HL-60 (cell line): ENCODE measurements at places on chromosomes 5 and 9.

GRCh38 chr9:33906769-33907168, 89.8 kb downstream of the UBE2R2 start:
- no peak for DNase-seq

DNA sequence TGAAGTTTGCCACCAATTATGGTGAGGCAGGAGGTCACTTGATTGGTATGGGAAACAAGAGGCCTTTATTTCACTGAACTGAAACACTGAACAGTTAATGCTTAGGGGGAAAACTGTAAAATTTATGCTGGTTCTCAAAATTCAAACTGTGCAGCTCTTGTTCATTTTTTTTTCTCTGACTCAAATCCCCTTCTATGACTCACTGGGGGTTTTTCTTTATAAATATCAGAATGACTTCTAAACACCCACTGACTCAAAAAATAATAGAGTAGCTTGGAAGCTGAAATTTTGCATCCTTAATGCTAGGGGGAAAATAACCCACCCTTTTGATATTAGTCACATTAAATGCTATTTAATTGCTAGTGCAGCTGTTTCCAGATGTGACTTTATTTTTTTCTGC, 24.1 kb upstream of the OTP start:
- no peak for DNase-seq

DNA sequence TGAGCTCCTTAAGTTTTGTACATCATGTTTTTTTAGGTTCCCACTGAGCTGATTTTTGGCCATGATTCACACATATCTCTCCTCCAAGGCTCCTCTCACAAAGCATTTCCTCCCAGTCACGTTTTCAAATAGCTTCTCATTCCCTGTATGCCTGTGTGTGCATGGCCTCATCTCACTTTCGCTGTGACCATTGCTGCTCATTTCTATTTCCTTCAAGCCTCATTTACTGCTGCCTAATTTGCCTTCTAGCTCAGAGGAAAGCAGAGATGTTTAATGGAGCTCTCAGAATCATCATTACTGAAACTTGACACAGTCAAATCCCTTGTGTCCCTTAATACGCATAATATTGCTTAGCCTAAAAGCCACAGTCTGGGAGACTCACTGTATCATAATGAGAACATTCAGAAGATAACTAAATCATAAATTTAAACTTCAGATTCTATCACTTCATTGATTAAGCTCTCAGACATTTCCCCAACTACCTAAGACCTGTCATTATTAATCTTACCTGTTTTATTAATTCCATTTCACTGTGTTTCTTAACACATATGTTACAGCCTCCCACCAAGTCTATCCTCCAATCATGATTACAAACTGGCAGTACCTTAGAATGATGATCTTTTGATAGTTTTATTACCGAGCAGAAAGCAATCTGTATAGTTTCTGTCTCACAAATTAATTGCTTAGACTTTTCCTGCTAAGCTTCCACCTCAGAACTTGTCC, 278.3 kb upstream of the PTGER4 start:
- DNase-seq, result no peak

DNA sequence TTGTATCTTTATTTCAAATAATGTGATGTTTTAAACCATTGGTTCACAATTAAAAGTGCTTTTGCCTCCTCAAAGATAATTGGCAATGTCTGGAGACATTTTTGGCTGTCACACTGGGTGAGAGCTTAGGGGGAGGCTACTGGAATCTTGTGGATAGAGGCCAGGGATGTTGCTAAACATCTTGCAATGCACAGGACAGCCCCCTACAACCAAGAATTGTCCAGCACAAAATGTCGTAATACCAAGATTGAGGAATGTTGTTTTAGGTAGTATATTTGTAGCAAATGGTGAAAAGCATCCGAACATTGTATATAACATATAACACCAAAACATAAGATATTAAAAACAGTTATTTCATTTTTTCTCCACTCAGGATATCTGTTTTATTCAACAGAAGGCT, 99.8 kb downstream of the SLC44A1 start:
- no peak for DNase-seq

DNA sequence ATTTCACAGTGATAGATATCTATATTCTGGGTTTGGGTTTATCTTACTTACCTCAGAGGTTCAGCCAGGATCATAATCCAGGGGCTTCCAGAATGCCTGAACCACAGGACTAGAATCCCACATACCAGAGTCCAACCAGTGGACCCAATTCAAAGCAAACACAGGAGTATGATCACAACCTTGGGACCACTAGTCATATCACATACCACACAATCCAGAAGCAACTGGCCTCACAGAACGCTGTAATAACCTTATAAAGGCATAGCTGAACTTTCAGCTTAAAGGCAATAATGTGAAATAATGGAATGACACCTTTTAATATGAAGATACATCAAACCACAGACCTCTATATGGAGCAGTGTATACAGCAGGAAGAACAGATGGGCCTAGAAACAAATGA, 25.3 kb downstream of the RAPGEF6 start:
- no peak for DNase-seq

DNA sequence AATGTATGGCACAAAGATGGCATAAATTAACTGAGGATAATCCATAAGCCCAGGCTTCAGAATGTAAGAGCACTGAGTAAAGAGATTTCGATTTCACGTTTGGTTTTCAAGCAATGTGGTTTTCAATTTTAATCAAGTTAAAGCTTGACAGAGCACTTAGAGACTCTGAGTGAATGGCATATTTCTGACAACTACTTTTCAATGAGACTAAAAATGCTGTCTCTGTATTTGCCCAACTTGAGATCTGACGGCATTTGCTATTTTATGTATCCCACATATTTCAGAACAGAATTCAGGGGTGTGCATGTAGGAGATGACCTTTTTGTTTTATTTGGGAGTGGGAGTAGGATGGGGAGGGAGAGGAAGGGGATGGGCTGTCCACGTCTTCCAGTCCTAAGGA, 280.3 kb upstream of the PANK3 start:
- no peak for DNase-seq
